H9 (cell line): ENCODE measurements at places on chromosomes 7 and 10. TPM values are rescaled to one million over a fixed set of nuclear protein-coding genes. Genes with fewer than 3 reads are reported as not detected.

- H3K4me3 ChIP-seq: no peak overlapping the region
- no peaks in the 10 kb centered on the region for H3K36me3 ChIP-seq
- no peak for DNase-seq
- no peak overlapping the region for H3K27ac ChIP-seq
- H3K27me3 ChIP-seq: no peaks in the 10 kb centered on the region
- no peaks in the 10 kb centered on the region for H3K4me1 ChIP-seq
Observed at GRCh38 chr7:131720703-131721102, 164.3 kb upstream of the PODXL start.

DNA sequence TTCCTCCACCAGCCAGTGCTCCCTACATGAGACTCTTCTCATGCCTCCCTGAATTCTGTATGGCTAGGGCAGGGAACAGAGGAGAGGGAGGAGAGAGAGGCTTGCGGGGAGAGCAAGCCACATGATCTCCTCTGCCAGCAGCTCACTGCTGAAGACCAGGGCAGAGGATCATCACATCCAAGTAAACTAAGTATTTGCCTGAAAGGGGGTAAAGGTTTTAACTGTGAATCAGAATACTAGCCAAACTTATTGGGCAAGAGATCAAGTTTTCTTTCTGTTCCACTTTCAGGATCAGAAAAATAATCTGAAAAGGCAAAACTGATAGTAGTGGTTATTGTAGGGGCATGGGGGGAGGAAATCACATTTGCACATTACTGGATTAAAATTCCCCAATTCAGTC, 17.8 kb upstream of the ERCC6 start:
- no peak overlapping the region for H3K4me3 ChIP-seq
- H3K36me3 ChIP-seq: no peaks in the 10 kb centered on the region
- H3K4me1 ChIP-seq: no peaks in the 10 kb centered on the region
- no peak for DNase-seq

Gene ARHGAP22
- 6.9 and 7.4 TPM in 2 replicates for total RNA-seq

DNA sequence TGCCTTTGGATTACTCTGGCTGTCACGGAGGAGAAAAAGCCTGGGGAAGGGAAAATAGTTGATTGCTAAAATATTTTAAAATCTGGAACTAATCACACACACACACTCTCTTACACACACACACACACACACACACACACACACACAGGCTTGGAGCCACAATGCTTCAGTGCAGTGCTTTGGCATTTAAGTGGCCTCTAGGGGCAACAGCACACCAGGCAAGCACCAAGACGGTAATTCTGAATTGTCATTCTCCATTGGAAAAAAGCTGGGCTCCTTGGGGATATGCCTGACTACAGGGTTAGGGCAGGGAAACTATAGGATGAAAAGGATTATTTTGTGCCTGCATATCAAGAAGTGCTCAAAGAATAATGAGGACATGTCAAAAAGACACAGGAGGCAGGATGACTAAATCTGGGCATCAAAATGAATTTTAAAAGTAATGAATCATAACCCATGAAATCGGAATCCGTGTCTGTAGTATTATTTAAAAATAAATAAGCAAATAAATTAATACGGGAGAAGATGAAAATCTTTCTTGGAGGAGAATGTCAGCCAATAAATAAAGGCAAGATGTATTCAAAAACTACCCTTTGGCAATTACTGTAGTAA, 30.4 kb upstream of the DDC start:
- H3K4me3 ChIP-seq: no peak overlapping the region
- no peaks in the 10 kb centered on the region for H3K27me3 ChIP-seq
- H3K4me1 ChIP-seq: no peaks in the 10 kb centered on the region
- peaks cover 47% of the 10 kb centered on the region for H3K36me3 ChIP-seq

Gene CLDN3
- total RNA-seq: 16.5 and 16.9 TPM in 2 replicates

DNA sequence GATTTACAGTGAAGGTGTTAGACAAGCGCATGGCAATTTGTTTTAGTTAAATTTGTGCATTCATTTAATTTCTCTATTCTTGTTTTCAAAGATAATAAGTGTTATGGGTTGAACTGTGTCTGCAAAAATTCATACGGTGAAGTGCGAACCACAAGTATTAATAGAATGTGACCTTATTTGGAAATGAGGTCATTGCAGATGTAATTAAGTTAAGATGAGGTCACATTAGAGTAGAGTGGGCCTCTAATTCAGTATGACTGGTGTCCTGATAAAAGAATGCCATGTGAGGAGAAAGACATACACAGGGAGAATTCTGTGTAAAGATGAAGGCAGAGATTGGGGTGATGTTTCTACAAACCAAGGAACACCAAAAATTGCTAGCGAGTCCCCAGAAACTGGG, 158.8 kb upstream of the SEMA3E start:
- H3K27ac ChIP-seq: no peak overlapping the region
- no peaks in the 10 kb centered on the region; the same call in 1 of the 2 replicates for H3K36me3 ChIP-seq
- no peak for DNase-seq
- H3K4me1 ChIP-seq: no peaks in the 10 kb centered on the region
- no peak overlapping the region for H3K4me3 ChIP-seq

GRCh38 chr7:106068538-106068961, 43.6 kb downstream of the SYPL1 start:
- no peak overlapping the region for H3K27ac ChIP-seq
- no peaks in the 10 kb centered on the region; the same call in 1 of the 2 replicates for H3K4me1 ChIP-seq
- no peak for DNase-seq
- no peaks in the 10 kb centered on the region for H3K36me3 ChIP-seq
- H3K4me3 ChIP-seq: no peak overlapping the region
- no peaks in the 10 kb centered on the region for H3K27me3 ChIP-seq

- H3K4me3 ChIP-seq: no peak overlapping the region
- no peaks in the 10 kb centered on the region for H3K36me3 ChIP-seq
- peak; percentile 55 for DNase-seq
- no peaks in the 10 kb centered on the region for H3K27me3 ChIP-seq
- no peak overlapping the region for H3K27ac ChIP-seq
Observed at GRCh38 chr7:107047902-107048782, 3.6 kb downstream of the PRKAR2B start.

GRCh38 chr7:148348466-148348865, 242.1 kb upstream of the C7orf33 start:
- H3K4me3 ChIP-seq: no peak overlapping the region
- DNase-seq: no peak

DNA sequence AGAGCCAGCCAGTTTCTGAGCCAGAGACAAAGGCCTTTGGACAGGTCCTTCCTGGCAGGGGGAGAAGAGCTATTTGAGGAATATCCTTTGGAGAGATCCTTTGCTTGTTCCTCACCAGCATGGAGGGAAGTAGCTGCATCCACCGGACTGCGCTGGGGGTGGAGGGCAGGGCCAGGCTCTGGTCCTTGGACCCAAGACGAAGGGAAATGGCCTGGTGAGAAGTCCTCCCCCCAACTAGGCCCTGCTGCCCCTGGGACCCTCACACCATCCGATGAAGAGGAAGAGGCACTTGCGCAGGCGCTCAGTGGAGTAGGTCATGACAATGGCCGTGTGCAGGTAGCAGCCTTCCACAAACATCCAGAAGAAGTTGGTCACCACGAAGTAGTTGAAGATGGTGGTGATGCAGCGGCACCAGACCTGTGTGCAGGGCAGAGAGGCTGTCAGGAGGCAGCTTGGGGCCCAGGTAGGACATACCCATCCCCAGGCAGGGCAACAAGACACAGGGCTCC, 19.8 kb downstream of the CRHR2 start:
- DNase-seq: no peak
- H3K4me3 ChIP-seq: no peak overlapping the region
- no peaks in the 10 kb centered on the region for H3K4me1 ChIP-seq
- H3K36me3 ChIP-seq: no peaks in the 10 kb centered on the region
- H3K27ac ChIP-seq: no peak overlapping the region

Gene MCM10
- 63.9 and 67.4 TPM in 2 replicates for total RNA-seq

GRCh38 chr10:29455095-29455494, 166.2 kb downstream of the LYZL1 start:
- H3K36me3 ChIP-seq: peaks cover 14% of the 10 kb centered on the region
- H3K27ac ChIP-seq: no peak overlapping the region
- H3K4me1 ChIP-seq: no peaks in the 10 kb centered on the region

DNA sequence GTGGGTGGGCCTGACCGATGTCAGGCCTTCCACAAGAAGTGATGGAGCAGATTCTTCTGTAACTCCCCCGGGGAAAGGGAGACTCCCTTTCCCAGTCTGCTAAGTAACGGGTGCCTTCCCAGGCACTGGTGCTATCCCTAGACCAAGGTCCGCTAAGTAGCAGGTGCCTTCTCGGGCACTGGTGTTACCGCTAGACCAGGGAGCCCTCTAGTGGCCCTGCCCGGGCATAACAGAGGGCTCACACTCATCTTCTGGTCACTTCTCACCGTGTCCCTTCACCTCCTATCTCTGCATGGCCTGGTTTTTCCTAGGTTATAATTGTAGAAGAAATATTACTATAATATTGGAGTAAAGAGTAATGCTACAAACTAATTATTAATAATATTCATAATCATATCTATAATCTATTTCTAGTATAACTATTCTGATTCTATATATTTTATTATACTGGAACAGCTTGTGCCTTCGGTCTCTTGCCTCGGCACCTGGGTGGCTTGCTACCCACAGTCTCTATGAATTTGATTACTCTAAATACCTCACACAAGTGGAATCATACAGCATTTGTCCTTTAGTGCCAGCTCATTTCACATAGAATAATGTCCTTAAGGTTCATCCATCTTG, 1378.7 kb downstream of the XPNPEP1 start:
- peak; percentile 76 for DNase-seq
- no peaks in the 10 kb centered on the region for H3K4me1 ChIP-seq
- H3K36me3 ChIP-seq: no peaks in the 10 kb centered on the region
- H3K4me3 ChIP-seq: no peak overlapping the region
- H3K27me3 ChIP-seq: no peaks in the 10 kb centered on the region

DNA sequence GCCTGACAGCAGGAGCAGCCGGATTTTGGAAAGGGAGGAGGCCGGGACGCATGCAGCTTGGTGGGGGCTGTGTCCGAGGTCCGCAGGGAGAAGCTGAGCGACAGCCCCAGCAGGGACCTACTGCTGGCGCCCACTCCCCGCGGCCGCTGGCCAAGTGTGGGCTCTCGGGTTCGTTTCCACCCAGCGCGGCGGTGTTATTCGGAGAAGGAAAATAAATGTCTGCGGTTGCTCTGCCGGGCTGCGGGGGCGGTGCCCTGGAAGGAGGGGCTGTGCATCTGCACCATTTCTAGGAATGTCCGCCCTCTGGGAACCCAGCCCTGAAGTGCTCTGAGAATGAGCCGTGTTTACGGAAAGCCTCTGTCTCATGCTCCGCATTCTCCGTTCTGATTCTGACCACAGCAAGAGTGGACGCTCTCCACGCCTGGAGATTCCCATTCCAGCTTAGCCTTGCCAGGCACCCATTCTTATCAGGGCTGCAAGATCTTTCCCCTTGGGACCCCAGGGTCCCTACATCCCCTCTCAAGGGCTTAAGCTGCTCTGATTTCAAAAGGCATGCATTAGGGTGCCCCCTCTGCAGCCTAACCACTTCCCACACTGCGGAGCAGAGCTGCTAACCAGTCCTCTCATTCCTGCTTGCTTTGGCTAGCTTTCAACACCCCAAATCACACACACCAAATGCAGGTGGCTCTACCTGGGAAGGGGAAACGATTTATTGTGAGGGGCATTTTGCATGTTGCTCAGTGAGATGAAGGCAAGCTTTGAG, 256.6 kb upstream of the GLI3 start:
- peak; percentile 68 for DNase-seq
- H3K27ac ChIP-seq: no peak overlapping the region
- no peaks in the 10 kb centered on the region for H3K36me3 ChIP-seq
- no peaks in the 10 kb centered on the region for H3K27me3 ChIP-seq

Gene OPN4
- total RNA-seq: not detected in 2 replicates

Gene KCNIP2
- 2.6 and 3.0 TPM in 2 replicates for total RNA-seq

DNA sequence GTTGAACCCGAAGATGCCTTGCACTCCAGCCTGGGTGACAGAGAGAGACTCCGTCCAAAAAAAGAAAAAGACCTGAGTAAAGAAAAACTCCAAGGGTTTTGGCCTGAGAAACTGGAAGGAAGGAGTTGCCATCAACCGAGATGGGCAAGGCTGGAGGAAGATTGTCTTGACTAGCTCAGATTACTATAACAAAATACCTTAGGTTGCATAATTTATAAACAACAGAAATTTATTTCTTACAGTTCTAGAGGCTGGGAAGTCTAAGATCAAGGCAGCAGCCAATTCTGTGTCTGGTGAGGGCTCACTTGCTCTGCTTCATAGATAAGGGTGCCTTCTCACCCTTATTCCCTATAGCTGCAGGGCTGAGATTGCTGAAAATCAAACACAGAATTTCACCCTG, 91.2 kb downstream of the CUL2 start:
- DNase-seq: no peak
- no peak overlapping the region for H3K4me3 ChIP-seq

Gene ABI1
- total RNA-seq: 35.8 and 36.9 TPM in 2 replicates

DNA sequence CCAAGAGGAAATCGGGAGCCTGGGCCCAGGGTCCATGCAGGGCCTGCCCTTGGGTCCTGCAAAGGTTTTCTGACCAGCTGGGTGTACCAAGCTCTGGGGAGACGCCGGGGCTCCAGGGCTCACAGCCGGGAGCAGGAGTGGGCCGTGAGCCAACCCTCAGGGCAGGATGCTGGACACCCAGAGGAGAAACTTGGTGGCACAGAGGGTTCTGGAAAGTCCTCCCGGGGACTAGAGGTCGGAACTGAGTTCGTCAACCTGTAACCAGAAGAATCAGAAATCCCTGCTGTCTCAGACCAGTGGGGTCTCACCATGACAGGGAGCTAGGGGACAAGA, 29.2 kb upstream of the PPP2R2D start:
- no peak overlapping the region for H3K4me3 ChIP-seq
- no peak overlapping the region for H3K27ac ChIP-seq
- DNase-seq: no peak
- peaks cover 3% of the 10 kb centered on the region; the same call in 1 of the 2 replicates for H3K36me3 ChIP-seq
- H3K4me1 ChIP-seq: no peaks in the 10 kb centered on the region
- no peaks in the 10 kb centered on the region for H3K27me3 ChIP-seq

Gene NUDT13
- total RNA-seq: 1.5 and 1.6 TPM in 2 replicates

GRCh38 chr7:74056096-74056915, 27.3 kb upstream of the LIMK1 start:
- DNase-seq: no peak
- no peak overlapping the region for H3K27ac ChIP-seq
- no peaks in the 10 kb centered on the region for H3K27me3 ChIP-seq
- H3K4me3 ChIP-seq: no peak overlapping the region
- no peaks in the 10 kb centered on the region for H3K36me3 ChIP-seq
- peaks cover 2% of the 10 kb centered on the region; the same call in 1 of the 2 replicates for H3K4me1 ChIP-seq

Gene HEPACAM2
- not detected in 2 replicates for total RNA-seq

DNA sequence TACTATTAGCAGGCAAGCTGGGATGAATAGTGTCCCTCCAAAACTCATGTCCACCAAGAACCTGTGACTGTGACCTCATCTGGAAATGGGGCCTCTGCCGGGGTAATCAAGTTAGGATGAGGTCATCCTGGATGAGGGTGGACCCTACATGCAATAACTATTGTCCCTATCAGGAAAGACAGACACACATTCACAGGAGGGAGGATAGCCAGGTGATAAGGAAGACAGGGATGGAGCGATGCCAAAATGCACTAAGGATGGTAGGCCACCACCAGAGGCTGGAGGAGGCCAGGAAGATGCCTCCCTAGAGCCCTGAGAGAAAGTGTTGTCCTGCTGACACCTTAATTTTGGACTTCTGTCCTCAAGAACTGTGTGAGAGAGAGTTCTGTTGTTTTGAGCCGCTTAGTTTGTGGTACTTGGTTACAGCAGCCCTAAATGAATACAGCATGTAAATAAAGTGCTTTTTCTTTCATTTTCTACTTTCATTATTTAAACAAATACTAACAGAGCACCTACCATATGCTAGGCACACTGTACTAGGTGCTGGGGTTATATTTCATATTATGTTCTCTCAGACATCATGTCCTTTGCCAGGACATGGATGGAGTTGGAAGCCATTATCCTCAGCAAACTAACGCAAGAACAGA, 111.9 kb downstream of the USP6NL start:
- H3K4me3 ChIP-seq: no peak overlapping the region
- no peaks in the 10 kb centered on the region for H3K27me3 ChIP-seq
- peaks cover 5% of the 10 kb centered on the region for H3K36me3 ChIP-seq
- H3K27ac ChIP-seq: no peak overlapping the region
- no peak for DNase-seq
- no peaks in the 10 kb centered on the region for H3K4me1 ChIP-seq
